ENCODE measurements at places on chromosomes 12 and 14.

- no peak for DNase-seq
These were observed 219.2 kb upstream of the SSTR1 start for GRCh38 chr14:37988472-37988871.

DNA sequence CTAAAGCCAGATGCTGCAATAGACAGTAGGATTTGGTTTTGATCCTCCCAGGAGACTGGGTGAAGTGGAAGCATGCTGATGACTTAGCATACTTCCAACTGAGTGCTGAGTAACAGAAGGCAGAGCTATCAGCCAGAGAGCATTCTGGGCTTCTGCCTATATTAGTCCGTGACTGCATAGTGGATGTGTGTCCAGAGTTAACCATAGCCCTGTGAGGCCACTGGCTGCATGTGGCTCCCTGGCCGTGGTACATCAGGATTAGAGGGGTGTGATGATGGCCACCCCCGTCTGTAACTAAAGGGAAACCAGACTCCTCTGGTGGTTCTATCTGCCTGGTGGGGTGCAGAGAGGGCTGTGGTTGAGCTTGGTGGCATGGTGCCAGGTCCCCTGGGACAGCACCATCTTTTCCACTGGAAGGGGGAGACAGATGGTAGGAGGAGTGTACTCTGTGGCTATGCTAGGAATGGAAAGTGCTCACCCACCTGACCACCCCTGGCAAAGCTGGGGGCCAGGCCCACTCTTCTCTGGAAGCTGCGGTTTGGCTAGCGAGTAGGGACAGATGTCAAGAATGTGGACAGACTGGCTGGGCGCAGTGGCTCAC, 27.4 kb downstream of the ABCD4 start:
- no peak for DNase-seq

DNA sequence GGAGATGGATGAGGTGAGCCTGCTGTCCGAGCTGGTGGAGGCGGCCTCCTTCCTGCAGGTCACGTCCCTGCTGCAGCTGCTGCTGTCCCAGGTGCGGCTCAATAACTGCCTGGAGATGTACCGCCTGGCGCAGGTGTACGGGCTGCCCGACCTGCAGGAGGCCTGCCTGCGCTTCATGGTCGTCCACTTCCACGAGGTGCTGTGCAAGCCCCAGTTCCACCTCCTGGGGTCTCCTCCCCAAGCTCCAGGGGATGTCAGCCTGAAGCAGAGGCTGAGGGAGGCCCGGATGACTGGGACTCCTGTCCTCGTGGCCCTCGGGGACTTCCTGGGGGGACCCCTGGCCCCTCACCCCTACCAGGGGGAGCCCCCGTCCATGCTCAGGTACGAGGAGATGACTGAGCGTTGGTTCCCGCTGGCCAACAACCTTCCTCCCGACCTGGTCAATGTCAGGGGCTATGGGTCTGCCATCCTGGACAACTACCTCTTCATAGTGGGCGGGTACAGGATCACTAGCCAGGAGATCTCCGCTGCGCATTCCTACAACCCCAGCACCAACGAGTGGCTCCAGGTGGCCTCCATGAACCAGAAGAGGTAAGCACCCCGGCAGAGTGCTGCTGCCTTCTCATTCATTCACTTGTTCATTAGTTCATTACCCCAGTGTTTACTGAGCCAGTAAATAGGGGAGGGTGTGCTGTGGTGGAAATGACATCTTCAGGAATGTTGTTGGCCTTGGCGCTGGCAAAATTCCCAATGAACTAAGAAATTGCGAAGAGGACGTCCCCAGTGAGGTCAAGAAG, 774 bp upstream of the MANSC4 start:
- peak; percentile 63 for DNase-seq

DNA sequence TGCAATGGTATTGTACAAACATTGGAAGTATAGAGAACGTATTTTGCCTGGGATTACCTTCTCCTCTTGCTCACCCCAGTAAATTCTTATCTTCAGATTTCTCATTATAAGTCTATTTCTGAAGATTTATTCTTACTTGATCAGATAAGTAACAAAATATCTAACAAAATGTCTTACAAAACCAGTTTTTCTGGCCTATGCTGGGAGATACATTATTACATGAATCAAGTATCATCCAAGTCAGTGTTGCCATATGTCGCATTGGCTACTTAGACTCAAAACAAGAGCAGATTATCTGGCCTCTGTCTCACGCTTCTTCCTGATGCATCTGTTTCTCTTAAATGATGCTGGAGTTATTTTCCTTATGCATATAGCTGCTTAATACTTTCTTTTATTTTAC, 408.5 kb downstream of the CCER1 start:
- no peak for DNase-seq

GRCh38 chr12:96235484-96235826, 41.3 kb downstream of the ELK3 start:
- DNase-seq: no peak

DNA sequence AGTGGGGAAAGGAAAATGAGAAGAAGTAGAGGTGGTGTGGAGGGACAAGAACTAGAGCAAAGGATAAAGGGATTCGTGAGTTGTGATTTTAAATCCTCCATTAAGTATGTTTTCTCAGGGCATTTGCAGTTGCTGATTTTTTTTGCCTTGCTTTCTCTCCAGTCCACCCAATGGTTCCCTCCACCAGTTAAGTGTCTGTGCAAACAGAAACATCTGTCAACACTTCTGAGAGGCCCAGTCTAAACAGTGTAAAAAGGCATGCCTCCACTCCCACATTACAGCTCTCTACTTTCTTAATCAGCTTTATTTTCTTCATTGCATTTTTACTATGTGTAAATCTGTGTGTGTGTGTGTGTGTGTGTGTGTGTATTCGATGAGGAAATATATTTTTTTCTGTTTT, 141.2 kb downstream of the PPFIA2 start:
- no peak for DNase-seq
